Stimulated activated CD4-positive, alpha-beta T cell treated with anti-CD3 and anti-CD28 coated beads, TNF-alpha, amount 100 ng/mL, for 1 hour (primary cell): ENCODE measurements at places on chromosomes 2 and 18.

- no peak for DNase-seq
These were observed 3.6 kb upstream of the LCT start for GRCh38 chr2:135840601-135841000.

DNA sequence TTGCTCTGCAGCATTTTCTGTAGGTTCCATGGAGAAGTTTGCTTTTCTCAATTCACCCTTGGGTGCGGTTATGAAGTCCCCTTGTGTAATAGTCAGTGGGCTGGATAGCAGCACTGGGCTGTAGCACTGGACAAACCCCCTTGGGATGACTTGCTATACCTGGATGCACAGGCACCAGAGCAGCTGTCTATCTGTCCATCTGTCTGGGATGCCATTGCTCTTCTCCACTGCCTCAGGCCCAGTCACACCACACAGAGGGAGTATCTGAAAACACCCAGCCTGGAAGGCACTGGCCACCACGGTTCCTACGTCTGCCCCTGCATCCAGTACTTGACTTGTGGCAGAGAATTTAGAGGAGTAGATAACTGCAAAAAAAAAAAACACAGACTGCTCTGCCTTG, 254.5 kb downstream of the TFCP2L1 start:
- no peak for DNase-seq

GRCh38 chr2:223474893-223475292, 127.3 kb downstream of the SCG2 start:
- DNase-seq: no peak

GRCh38 chr2:191670076-191670475, 7.9 kb upstream of the NABP1 start:
- no peak for DNase-seq

- DNase-seq: no peak
These were observed 20.1 kb downstream of the RPL31 start for GRCh38 chr2:101022221-101022620.

GRCh38 chr2:23554054-23554697, 169.2 kb downstream of the KLHL29 start:
- DNase-seq: no peak

DNA sequence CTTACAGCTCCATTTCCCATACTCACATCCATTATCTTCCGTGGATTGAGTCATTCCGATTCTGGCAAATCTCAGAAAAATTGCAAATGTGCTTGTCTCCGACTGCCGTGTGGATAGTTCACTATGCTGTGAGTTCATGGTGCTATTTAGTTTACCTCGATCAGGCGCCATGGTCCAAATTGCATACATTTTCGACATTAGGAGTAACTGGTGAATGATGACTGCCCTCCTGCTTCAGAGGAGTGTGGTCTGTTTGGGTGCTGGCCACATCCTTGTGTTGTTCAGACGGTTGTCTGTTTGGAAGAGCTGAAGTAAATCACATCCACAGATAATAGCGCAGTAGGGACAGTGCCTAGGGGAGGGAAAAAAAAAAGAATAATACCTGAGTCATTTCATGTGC, 439.5 kb downstream of the ZNF516 start:
- DNase-seq: no peak

DNA sequence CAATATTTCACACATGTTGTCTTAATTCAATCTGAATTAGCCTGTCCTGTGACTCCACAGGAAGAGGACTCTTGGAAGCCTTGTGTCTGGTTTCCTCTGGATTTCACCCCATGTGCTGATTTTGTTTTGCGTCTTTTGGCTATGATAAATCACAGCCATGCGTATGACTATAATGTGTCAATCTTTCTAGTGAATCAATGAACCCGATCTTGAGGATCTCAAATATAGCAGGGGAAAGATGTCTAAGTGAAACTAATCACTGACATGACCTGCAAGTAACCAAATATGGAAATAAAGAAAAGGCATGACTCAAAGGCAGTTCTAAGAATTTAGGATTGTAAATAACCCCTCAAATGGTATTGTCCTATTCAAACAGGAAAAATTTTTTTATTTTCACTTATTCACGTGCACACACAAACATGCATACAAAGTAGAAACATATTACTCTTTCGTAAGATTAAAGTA, 8.2 kb downstream of the WDFY1 start:
- no peak for DNase-seq

DNA sequence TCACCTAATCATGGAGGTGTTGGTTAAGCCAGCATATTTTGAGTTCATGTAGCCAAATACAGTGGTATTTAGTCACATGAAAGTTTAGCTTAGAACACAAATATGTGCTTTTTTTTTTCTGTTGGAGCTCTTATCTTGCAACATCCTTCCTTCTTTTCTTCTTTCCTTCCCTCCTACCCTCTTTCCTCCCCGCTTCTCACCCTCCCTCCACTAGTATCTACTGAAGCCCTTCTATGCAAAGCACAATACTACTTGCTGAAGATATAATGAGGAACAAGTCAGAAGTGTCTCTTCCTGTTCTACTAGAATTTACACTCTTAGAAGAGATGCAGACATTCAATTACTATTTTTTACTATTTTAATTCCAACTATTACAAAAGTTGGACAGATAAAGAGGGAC, 105.0 kb upstream of the ITGA4 start:
- no peak for DNase-seq

- DNase-seq: no peak
These were observed 13.3 kb downstream of the ATF2 start for GRCh38 chr2:175154661-175155082.

GRCh38 chr2:143195511-143195910, 66.3 kb downstream of the ARHGAP15 start:
- DNase-seq: no peak

GRCh38 chr2:181575024-181575649, 81.8 kb downstream of the CERKL start:
- DNase-seq: no peak

GRCh38 chr2:223923976-223924375, 21.2 kb downstream of the WDFY1 start:
- no peak for DNase-seq

DNA sequence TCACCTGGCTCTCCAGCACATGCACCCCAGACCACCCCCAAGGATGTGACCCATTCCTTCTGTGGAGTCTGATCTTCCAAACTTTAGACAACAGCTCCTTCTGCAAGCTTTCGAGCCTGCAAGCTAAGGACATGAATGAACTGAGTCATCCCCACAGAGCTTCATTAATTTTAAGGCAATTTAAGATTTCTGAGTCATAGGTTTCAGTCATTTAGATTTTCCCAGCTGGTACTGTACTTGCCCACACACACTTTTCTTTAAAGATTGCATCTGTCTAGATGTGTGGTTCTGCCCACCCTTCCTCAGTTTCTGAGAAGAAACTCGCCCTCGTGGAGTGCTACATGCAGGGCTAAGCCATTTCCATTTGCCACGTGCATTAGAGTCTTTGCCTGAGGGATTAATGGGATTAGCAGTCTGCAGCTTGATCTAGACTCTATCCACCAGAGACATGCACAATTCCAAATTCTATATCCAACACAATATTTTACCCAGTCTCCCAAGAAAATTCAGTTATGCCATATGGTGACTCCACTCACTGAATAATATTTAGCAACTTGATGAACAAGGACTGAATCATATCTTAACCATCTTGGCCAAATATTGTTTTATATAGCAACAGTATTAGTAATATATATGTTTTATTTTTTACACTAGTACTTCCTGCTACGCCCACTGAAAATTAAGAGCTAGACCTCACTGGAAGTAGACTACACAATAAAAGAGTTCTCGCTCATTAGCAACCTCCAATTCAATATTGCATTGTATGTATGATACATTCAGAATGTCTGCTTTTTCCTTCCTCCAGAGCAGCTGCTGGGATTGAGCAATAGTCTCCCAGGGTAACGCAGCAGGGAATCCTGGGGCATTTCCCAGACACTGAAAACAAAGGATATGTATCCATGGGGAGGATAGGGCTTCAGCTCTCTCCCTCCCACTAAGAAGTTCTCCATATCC, 14.3 kb upstream of the TRIB2 start:
- no peak for DNase-seq

- no peak for DNase-seq
These were observed 137.2 kb downstream of the FTCDNL1 start for GRCh38 chr2:199713746-199714145.

DNA sequence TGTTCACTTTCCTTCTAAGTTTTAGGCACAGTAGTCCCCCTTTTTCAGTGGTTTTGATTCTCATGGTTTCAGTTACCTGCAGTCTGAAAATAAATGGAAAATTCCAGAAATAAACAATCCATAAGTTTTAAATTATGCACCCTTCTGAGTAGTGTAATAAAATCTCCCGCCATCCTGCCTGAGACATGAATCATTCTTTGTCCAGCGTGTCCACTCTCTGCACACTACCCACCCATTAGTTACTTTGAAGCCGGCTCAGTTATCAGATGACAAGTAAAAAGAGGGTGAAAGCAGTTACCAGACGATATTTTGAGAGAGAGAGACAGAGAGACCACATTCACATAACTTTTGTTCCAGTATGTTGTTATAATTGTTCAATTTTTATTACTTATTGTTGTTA, 400.5 kb downstream of the TMX3 start:
- no peak for DNase-seq
